ENCODE measurements at places on chromosomes 13 and 19. TPM values are rescaled to one million over a fixed set of nuclear protein-coding genes. Genes with fewer than 3 reads are reported as not detected.

PDCD2L gene
- 18.0 TPM for total RNA-seq

GRCh38 chr13:41203810-41204209 is 9.4 kb upstream of the KBTBD7 start:
- no peak for DNase-seq

GRCh38 chr19:8259922-8260247 is 48.3 kb downstream of the CD320 start:
- no peak for DNase-seq

KBTBD7 gene
- 3.6 TPM for total RNA-seq

GRCh38 chr13:79309690-79310089 is 96.4 kb downstream of the RBM26 start:
- DNase-seq, result no peak

All from activated naive CD4-positive, alpha-beta T cell treated with anti-CD3 and anti-CD28 coated beads, Interleukin-2, amount 50 U/mL, for 72 hours (primary cell).